Fibroblast of the aortic adventitia (primary cell): ENCODE measurements at places on chromosomes 1 and 21. TPM values are rescaled to one million over a fixed set of nuclear protein-coding genes. Genes with fewer than 3 reads are reported as not detected.

Gene CPT2
- 7.5 and 14.7 TPM in 2 replicates for total RNA-seq

Gene SEC16B
- total RNA-seq = 1.6 and 4.8 TPM in 2 replicates

Gene C1orf74
- 2.4 and 3.6 TPM in 2 replicates for total RNA-seq

Gene FCRL6
- total RNA-seq = not detected in 2 replicates
